ENCODE measurements at places on chromosomes 16 and 17.

- no peak for DNase-seq
Observed at GRCh38 chr16:14087590-14088154, 16.6 kb downstream of the MRTFB start.

- peak; percentile 84 for DNase-seq
Observed at GRCh38 chr17:42248351-42249179, 27.6 kb downstream of the STAT5B start.

- DNase-seq = no peak
Observed at GRCh38 chr17:2004435-2004952, 20.6 kb downstream of the RTN4RL1 start.

DNA sequence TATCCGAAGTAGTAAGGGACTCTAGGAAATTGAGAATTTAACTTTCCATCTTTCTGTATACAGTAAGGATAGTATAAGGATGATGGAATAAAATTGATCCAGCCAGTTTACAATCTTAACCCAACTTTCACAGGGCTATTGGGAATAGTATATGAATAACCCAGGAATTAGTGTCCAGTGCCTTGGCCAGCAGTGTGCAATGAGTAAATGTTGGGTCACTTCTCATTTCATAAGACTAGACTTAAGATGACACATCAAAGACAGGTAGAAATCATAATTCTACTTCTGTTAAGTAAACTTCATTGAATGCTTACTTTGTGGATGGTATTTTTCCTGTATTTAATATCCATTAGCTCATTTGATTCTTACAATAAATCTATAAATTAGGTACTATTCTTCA is 949.6 kb upstream of the GOT2 start:
- DNase-seq = no peak

- no peak for DNase-seq
Observed at GRCh38 chr17:76371656-76372628, 12.5 kb upstream of the SPHK1 start.

DNA sequence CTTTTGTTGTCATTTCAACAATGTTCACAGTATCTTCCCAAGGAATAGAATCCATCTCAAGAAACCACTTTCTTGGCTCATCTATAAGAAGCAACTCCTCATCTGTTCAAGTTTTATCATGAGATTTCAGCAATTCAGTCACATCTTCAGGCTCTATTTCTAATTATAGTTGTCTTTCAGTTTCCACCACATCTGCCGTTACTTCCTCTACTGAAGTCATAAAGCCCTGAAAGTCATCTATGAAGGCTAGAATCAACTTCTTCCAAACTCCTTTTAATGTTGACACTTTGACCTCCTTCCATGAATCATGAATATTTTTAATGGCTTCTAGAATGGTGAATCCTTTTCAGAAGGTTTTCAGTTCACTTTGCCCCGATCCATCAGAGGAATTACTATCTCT is 102.1 kb downstream of the CDH13 start:
- DNase-seq = no peak

GRCh38 chr17:79627184-79627765 is 16.4 kb upstream of the RBFOX3 start:
- DNase-seq = peak; percentile 39

GRCh38 chr17:21001813-21002221 is 41.0 kb downstream of the USP22 start:
- peak; percentile 32 for DNase-seq

GRCh38 chr17:5702951-5703510 is 118.7 kb upstream of the NLRP1 start:
- DNase-seq = no peak

DNA sequence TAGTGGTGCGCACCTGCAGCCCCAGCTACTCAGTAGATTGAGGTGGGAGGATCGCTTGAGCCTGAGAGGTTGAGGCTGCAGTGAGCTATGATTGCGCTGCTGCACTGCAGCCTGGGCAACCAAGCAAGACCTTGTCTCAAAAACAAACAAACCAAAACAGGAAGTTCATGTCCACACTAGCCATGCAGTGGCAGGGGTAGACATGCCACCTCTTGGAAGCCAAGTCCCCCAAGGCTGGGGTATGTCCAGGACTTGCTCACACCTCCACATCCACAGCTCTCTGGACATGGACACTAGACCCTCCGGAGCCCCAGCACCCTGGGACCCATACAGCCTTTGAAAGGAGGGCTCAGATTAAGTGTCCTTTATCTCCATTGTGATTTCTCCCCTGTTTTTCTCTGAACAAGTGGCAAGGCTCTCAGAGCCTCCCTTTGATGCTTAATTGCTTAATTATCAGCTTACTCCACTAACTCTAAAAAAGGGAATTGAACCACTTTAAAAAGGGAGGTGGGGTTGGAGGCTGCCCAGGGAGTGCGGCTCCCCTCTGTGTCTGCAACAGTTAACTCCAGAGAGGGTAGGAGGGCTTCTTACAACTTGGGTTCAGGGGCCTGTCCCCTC is 424.6 kb upstream of the C16orf82 start:
- no peak for DNase-seq

- DNase-seq = no peak
Observed at GRCh38 chr16:28081391-28081968, 18.0 kb upstream of the GSG1L start.

DNA sequence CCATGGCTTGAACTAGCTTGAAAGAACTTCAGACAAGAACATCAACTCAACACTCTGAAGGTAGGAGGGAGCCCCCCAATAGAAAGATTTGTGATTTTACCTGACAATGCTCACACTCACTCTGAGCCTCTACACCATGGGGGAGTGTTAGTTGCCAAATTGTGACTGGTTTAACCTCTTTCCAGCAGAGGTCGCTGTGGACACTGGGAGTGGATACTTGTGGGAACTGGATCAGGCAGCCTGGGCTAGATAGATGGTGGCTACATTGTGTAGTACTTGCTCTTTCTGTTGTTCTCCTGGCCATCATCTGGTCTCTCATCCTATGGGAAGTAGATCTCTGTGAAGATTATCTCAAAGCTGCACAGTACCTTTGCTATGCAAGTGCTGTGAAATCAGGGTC is 2.9 kb downstream of the SMPD3 start:
- DNase-seq = peak; percentile 36

- DNase-seq = no peak
Observed at GRCh38 chr17:4739122-4740024, at the start of the genes CXCL16 and ZMYND15. CXCL16 (minus strand) TSS chr17:4739928; CDS start chr17:4739339, 589 bp downstream. ZMYND15 (plus strand) TSS chr17:4739833; CDS start chr17:4740549, 716 bp downstream.

DNA sequence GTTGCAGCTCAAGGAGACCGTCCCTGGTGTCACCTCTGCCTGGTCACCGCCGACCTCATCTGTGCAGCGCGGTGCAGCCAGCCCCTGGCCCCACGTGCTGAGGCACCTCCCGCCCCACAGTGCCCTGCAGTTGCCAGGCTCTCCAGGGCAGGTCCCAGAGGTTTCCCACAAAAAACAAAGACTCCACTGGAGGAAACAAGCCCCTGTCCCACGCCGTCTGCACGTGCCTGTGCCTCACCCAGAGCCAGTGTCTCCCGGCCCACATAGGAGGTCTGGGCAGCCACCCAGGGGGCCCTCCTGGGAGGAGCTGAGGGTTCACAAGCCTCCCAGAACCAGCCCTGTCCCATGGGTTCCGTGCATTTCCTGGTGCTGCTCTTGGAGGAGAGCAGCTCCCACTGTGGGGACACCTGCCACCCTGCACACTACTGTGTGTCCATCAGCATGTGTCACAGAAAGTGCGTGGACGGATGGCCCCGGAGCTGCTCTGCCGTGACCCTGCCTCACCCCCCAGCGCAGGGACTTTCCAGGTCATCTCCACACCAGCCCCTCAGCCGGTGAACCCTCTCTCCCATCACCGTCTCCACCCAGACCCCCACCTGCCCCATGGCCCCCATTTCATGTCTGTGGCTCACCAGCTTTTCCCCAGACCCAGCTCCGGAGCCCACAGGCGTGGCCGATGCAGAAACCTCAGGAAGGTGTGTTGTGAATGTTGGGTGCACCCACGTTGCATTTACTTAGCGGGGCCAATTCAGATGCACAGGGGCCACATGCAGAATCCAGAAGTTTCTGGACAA is 17.0 kb upstream of the CDH15 start:
- DNase-seq = no peak

Measured in caudate nucleus (tissue), 63 donors.